ENCODE measurements at places on chromosomes 5 and 9. TPM values are rescaled to one million over a fixed set of nuclear protein-coding genes. Genes with fewer than 3 reads are reported as not detected.
A peak's percentile ranks its signal among the peaks of the same experiment; 100 is the strongest.

GRCh38 chr5:154784856-154785255 lies 29.7 kb downstream of the LARP1 start:
- no peak for DNase-seq

- DNase-seq = no peak
Observed at GRCh38 chr9:120711841-120712538, 2.3 kb downstream of the MEGF9 start.

- DNase-seq = no peak
Observed at GRCh38 chr5:180808461-180809000, 5.9 kb upstream of the MGAT1 start.

DNA sequence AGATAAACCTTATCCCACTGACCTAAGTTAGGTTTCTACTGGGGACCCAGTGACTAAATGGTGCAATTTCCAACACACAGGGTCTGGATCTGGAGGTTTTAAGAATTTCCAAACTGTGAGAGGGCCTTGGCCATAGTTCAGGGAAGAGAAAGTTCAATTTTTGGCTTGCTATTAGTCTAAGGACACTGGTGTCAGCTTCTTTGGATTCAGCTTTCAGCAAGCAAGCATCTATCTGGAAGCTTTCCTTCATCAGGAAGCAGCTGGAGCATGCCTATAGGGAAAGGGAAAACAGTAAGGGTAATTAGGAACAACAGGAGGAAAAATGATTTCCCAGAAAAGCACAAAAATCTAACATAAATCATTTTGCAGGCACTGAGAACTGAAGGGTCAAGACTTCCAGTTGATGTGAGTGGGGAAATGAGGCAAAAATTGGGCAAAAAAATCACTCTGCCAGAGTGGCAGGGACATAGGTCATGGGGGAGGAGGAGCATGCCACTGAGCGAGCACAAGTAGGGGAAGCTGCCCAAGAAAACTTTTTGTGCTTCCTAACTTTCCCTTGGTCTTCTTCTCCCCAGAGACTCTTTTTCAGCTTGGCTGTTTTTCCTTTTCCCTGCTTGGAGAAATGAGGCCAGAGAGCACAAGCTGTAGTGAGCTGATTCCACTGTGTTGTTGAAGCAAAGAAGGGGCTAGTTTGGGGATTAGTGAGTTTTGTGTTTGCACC lies 299.6 kb downstream of the FGF10 start:
- DNase-seq = no peak

DNA sequence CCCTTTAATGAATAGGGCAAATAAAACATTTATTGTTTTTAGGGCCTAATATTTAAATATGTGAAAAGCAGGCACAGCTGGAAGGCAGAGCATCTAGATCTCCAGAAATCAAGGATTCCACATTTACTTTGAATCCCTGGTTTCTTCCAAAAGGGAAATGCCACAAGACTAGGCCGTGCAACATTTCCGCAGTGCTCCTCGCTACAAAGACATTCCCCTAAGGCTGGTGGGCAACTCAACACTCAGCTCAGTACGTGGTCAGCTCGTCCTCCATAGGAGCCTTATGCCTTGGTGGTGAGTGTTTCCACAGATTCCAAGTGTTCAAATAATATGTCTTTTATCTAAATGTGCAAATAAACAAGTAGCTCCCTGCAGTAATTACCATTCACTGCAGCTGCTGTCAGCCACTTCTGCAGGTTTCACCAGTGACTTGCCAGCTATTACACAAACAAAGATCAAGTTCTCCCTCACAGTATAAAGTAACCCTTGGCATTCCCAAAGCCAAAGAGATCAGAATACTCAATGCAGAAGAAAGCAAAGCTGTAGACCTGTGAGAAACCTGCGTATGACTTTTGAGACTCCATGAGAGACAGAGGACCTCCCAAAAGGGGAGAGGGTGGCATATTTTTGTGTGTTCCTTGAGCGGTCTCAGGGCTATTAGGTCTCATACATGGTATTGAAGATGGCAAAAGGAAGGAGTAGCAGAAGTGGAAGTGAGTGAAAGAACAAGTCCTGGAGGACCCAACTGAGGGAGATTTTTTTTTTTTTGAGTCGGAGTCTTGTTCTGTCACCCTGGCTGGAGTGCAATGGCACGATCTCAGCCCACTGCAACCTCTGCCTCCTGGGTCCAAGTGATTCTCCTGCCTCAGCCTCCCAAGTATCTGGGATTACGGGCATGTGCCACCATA lies 38.0 kb upstream of the TENT2 start:
- DNase-seq = no peak

DNA sequence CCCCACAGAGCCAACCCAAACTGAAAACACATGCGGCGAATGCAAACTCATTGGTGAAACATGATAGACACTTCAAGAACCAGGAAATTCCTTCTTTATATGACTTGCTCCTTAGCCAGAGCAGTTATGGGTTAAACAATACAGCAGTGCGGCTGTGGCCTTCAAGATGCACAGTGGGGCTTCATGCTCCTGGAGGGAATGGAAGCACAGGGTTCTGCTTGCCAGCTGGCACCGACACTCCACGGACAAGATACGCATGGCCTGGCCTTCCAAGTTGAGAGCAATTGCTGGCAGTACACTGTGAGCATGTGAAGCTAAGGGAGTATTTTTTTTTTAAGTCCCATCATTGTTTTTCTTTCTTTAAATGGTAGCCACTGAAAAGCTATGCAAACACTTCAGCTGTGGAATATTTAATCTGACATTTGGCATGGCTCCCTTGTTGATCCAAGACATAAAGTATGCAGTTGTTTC lies 451.6 kb upstream of the CD180 start:
- DNase-seq = peak; percentile 36

GLE1 gene
- polyA plus RNA-seq = 27.8 TPM

Data from left lung (tissue), 14 donors.